ENCODE measurements at places on chromosomes 2 and 18. TPM values are rescaled to one million over a fixed set of nuclear protein-coding genes. Genes with fewer than 3 reads are reported as not detected.

DNA sequence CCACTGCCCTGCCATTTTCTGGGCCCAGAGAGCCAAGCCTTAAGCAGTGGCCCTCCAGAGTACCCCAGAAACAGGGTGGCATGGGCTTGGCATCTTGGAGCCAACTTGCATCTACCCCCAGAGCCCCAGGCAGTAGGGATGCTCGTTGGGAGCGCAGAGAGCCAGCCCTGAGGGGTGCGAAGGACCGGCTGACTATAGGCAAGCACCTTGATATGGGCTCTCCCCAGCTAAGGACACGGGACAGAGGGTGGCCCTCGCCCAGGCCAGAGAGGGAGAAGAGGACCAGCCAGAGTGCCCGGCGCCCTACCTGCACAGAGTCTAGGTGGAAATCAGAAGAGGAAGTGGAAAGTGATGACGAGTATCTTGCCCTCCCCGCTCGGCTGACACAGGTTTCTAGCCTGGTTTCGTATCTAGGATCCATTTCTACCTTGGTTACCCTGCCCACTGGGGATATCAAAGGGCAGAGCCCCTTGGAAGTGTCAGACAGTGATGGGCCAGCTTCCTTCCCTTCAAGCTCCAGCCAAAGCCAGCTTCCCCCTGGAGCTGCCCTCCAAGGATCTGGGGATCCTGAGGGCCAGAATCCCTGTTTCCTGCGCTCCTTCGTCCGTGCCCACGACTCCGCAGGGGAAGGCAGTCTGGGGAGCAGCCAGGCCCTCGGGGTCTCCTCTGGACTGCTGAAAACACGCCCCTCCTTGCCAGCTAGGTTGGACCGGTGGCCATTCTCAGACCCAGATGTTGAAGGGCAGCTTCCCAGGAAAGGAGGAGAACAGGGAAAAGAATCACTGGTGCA lies 16.2 kb downstream of the CEP68 start:
- peak; percentile 13 for DNase-seq

GRCh38 chr2:119688616-119689015 lies 9.6 kb downstream of the TMEM177 start:
- DNase-seq = no peak

GRCh38 chr2:20140321-20141055 lies 84.4 kb downstream of the SDC1 start:
- no peak for DNase-seq

GRCh38 chr2:196970099-196970498 lies 43.6 kb upstream of the PGAP1 start:
- DNase-seq = no peak

DNA sequence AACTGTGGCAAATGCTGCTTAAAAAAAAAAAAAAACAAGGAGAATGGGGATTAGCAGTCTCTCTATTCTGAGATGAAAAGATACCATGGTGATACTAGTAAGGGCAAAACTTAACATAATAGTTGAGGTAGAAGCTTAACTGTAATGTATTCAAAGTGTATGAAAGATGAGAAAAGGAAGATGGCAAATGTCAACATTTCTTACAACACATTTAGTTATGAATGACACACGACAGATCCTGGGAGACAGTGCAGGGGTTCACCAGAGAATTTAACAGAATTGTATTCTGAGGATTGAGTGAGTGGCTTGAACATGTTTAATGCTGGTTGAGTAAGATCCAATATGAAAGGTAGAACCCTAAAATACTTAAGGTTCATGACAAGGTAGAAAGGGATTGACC lies 52.7 kb downstream of the CUL3 start:
- no peak for DNase-seq

DNA sequence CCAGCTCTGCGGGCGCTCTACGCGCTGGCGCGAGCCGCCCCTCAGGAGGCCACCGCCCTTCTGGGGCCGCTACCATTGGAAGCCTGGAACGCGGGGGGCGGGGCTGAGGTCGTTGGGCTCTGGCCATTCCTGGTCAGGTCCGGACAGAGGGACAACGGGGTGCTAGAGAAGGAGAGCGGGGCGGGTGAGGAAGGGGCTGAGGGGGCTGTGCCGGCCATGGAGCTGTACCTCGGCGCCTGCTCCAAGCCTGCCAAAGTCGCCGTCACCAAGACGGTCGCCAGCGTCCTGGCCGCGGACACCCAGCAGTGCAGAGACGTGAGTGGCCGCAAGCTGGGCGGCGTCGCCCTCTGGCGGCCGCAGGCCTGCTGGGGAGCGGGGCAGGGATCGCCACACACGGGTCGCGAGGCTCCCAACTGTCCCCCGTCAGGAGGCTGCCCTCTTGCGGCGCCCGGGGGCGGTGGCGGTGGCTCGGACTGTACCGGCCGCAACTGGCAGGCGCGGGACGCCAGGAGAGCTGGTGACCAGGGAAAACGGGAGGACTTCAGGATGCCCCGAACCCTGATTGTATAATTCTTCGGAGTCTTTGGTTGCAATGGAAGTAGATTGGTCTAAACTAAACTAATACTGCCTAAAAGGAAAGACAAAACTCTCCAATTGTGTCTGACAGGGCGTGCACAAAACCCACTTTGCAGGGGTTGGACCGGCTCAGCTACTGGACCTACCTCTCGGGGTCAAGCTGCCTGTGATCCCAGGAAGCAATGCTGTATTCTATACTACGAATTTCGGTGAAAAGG lies at the start of gene FSIP2:
TSS of gene FSIP2 (plus strand) at position 126 of the 794 bp plus-strand sequence. CDS start at position 217, 91 bp downstream.
- peak; percentile 89 for DNase-seq

DNA sequence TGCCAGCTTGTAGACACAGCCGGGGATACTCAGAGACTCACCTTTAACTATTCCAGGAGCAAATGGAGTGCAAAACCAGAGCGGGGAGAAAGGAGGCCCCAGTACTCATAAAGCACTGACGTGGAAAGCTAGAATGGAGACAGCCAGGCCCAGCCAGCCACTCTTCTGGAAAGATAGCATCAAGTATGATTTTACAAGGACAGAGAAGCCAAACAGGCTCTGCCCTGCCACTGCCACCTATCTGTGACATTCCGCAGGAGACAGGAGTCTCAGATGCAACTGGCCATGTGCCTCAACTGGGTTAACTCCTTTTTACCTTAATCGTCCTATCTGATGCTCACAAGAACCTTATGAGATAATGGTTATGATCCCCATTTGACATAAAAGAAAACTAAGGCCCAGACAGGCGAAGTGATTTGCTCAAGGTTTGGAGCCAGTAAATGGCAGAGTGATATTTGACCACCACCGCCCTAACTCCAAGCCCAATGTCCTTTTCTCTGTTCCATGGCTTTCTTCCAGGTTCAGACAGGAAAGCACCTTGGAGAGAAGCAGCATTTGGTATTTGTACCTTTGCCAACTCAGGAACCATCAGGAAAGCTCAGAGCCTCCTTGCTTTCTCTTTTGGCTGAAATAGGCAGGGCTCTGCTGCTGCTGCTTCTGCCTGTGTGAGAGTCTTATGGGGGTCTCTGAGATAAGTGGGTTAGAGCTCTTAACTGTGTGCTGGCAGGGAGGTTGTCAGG lies 15.6 kb downstream of the KIF3C start:
- DNase-seq = no peak

DNA sequence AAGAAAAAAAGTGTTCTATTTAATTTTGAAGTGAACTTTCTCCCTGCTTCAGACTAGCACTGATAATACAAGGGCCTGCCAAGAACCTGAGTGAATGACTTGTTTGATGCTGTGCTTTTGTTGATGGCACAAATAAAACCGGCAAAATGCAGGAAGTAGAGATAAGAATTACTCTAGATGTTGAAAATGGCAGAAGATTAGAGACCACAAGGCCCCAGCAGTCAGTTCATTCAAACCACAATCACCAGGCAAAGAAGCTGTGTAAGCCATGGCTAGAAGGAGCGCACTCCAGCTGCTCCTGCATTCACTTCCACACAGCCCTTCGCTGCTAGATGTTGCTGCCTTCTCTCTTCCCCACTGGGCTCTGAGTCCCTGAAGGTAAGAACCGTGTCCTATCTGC lies 297.1 kb downstream of the AGPS start:
- DNase-seq = no peak

DNA sequence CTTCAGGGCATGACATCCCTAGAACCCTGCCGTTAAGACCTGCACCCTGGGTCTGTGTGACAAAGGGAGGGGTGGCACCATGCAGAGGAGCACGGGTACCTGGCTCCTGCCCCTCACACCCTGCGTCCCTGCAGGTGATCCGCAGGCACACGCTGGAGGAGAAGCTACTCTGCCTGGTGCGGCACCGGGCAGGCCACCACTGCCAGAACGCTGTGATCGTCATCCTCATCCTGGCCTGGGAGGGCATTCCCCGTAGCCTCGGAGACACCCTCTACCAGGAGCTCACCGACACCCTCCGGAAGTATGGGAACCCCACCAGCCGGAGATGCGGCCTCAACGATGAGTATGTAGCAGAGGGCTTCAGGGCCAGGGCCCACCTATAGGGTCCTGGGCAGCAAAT lies 60.0 kb downstream of the BOLA3 start:
- DNase-seq = no peak

DNA sequence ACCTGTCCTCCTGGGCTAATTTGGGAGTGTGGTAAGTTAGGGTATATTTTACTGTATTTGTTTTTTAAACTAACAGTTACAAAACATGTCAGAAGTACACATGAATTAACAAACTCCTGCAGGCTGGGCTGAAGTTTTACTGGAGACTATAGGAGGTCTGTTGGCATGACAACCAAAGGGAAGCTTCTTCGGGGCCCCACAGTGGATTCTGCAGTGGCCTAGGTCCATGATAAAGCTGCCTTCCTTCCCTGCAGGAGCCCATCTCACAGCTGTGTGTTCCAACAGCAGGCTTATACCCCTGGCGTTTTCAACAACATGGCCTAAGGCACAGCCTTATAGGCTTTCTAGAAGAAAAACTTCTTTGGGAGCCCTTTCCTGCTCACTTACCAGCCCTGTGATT lies 128.0 kb upstream of the SETBP1 start:
- peak; percentile 4 for DNase-seq

DNA sequence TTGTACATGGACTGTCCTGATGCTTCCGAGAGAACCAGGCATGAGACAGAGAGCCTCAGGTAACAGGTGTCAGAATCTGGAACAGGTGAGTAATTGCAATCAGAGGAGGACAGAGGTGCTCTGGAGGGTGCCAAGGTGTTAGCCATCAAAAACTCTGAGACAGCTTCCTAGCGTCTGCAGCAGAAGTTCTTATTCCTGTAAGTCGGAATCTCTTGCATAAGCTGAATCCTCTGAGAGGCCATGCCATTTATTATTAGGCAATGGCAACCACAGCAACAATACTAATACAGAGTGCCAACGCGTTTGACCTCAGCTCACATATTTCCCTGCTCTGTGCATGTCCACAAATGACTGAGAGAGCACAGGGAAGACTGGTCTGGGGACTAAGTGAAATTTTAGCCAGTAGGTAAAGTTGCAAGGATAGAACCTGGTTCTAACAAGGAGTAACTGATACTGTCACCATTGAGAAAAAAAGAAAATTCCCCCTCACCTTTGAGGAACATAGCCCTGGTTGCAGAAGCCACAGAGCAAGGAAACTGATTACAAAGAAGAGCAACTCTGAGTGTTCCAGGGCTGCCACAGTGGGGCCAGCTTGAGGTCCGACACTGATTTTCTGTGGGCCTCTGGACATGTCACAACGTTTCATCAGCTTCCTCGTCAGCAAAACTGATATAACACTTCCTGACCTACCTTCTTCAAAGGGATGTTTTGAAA lies 55.1 kb upstream of the ACSL3 start:
- no peak for DNase-seq

DNA sequence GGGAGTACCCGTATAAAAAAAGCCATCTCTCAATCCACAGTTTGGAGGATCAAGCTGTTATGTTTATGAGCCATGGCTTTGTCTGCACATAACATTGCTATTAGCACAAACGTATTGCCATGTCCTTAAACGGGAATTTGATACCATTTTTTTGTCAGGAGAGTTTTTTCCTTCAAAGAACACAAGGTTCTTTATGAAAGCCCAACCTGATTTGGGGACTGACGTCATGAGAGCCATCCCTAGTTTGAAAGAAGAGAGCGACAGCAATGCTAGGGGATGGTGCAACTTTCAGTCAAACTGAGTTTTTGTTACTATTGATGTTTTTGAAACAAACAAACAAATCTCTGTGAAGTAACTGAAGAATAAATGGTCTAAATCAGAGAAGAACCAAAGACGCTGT lies 376.6 kb downstream of the EIPR1 start:
- DNase-seq = no peak

DNA sequence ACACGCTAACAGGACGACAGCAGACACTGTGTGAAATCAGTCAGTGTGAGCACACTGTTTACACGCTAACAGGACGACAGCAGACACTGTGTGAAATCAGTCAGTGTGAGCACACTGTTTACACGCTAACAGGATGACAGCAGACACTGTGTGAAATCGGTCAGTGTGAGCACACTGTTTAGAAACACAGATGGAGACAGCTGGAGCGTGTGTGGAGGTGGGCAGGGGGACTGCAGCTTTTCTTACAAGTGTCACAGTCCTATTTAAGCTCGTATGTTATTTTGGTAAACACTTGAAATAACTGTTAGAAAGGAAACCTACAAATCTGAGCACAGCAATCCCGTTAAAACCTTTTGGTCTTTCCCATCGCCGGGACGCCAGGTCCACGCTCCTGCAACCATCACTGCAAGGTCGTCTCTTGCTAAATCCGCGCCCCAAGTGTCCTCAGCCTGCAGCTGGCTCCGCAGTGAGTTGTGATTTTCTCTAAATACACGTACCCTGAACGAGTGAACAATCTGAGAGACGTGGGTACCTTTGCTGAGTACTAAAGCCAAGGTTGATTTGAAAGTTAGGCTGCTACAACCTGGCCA lies 58.9 kb upstream of the CTDP1 start:
- DNase-seq = no peak

DNA sequence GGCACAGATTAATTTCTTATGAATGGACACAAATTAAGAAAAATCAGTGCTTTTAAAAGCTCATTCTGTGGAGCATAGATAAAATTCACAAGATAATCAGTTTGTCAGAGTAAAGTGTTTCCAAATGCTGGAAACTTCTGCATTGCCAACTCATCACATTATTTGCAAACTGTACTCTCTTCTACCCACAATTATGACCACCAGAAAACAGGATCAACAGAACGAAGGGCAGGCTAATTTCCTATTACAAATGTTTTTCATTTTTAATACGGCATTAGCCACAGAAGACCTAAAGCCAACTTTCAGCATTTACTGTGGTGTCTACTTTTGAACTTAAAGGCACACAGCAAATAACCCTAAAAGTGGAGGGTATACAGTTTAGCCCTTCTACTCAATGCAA lies 6.0 kb downstream of the IRS1 start:
- DNase-seq = no peak

DNA sequence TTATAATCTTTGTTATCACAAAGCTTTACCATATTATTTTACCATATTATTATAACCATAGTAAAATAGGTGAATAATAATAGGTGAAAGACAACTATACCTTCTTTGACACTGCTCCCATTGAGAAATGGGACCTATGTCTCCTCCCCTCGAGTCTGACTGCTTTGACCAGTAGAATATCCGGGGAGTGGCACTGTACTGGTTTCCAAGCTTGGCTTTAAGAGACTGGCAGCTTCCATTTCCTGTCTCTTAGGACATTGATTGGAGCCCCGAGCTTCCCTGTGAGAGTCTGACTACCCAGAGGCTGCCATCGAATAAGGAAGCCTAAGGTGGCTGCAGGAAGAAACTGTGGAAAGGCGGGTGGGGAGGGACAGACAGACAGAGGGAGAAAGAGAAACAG lies 40.1 kb upstream of the PLEKHM3 start:
- DNase-seq = no peak

POU3F3 gene
- total RNA-seq = not detected

LRATD1 gene
- 1.3 TPM for total RNA-seq

CLIP4 gene
- total RNA-seq = 0.30 TPM

IKZF2 gene
- total RNA-seq = 0.97 TPM

ASXL3 gene
- 0.07 TPM for total RNA-seq

DSC3 gene
- total RNA-seq = 0.73 TPM

LINC00305 gene
- total RNA-seq = not detected

Data from H7 (cell line).